ENCODE measurements at places on chromosomes 5 and 9. TPM values are rescaled to one million over a fixed set of nuclear protein-coding genes. Genes with fewer than 3 reads are reported as not detected.

GRCh38 chr9:120456218-120456617, 123.7 kb downstream of the CDK5RAP2 start:
- DNase-seq, result no peak

- DNase-seq, result peak; percentile 96
These were observed 10.7 kb upstream of the UBAC1 start for GRCh38 chr9:135971892-135972291.

GRCh38 chr9:15746905-15747304, 194.1 kb downstream of the CCDC171 start:
- peak; percentile 22 for DNase-seq

DNA sequence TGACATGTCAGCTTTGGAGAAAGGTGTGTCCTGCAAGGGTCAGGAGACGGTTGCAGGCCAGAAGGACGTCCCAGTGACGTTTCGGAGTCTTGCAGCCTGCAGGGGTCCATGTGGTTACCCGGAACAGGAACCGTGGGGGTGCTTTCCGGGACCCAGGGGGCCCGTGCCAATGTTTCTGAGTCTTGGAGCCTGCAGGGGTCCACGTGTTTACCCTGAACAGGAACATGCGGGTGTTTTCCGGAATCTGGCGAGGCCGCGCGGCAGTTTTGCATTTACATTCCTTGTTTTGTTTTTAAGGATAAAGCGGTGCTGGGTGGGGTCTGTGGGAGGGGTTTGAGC, 30.6 kb downstream of the NKD2 start:
- DNase-seq, result no peak

- DNase-seq, result no peak
These were observed 14.6 kb downstream of the ADAMTS16 start for GRCh38 chr5:5154733-5155132.

- no peak for DNase-seq
These were observed 14.1 kb downstream of the TMEM38B start for GRCh38 chr9:105708405-105708804.

GRCh38 chr5:93585767-93586385, 2.9 kb downstream of the NR2F1 start:
- DNase-seq, result peak; percentile 0

DNA sequence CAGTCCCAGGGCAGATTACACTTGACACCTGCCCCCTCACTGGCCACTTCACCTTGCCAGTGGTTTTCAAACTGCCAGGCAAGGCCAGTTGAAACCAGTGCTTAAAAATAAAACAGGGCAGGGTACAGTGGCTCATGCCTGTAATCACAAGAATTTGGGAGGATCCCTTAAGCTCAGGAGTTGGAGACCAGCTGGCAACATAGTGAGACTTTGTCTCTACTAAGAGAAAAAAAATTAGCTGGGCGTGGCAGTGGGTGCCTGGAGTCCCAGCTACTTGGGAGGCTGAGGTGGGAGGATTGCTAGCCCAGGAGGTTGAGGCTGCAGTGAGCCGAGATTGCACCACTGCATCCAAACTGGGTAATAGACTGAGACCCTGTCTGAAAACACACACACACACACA, 58.1 kb downstream of the ROPN1L start:
- DNase-seq, result no peak

DNA sequence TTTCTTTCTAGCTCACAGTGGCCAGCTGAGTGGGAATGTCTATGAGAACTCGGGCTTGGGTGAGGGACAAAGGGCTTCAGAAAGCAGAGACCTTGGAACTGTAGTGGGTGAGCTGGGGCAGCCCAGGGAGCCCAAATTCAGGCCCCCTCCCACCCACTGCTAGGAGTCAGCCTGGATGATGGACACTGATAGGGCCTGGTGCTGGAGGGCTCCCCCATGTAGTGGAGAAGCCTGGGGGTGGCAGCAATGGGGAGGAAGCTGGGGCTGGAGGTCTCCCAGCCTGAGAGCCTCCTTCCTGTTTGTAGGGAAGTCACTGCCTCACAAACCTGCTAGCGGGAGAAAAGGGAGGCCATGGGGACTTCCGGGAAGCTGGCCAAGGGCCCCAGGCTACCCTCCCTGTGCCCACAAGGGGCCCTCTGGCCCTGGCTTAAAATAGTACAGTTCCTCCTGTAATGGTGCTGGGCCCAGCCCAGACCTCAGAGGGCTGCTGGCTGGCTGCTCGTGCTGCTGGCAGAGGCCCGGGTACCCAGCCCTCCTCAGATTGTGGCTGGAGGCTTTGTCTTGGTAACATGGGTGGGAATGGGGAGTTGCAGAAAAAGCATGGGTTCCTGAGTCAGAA, 6.3 kb upstream of the NR5A1 start:
- DNase-seq, result no peak

GRCh38 chr5:127320032-127320965, 29.7 kb downstream of the MEGF10 start:
- peak; percentile 38 for DNase-seq

DNA sequence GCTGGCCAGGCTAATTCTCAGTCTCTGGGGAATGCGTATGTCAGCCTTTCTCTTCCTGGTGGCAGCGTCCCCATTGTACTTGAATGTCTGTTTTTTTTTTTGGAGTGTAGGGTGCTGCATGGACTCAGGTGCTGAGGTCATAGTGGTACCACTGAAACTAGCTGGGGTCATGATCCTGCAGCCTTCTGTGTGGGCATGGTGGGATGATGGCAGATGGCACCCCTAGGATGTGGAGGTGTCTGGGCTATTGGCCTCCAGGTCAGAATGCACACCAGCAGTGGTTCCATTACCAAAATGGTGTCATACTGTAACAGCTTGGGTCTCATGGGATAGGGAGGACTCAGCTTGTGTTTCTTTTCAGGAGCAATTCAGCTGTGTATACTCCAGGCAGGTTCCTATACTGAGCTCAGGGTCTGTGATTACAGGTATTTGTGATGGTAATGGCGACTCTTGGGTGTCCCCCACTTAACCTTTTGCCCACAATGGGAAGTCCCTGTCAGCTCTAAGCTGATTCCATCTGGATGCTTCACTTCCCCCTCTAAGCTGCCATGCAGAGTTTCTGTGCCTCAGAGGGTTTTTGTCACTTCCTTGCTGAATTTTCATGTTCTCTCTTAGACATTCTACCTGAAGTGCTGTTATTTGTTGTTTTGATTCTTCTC, 17.9 kb downstream of the HSD17B4 start:
- DNase-seq, result peak; percentile 86

DNA sequence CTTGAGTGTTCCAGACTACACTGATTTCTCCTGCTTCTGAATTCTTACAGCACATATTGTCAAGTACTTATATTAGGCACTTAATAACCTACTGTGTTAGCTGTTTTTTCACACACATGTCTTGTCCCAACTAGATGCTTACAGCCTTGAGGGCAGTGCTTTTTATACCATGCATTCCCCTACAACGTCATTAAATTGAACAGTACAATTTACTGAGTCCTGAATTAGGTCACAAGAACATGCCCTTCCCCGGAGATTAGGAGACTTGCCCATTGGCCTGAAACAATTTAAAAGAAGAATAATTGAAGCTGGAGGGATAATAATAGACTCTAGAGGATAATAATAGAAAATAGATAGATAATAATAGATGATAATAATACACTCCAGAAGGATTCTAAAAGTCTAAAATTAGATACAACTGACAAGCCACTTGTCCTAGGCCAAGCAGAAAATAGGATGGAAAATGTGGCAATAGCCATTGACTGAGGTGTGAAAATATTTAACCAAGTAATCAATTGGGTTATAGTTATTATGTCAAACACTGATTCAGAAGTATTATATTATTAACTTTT, 112.6 kb upstream of the SLC12A2 start:
- DNase-seq, result no peak

GRCh38 chr5:126449751-126450271, 26.6 kb downstream of the GRAMD2B start:
- DNase-seq, result no peak

- DNase-seq, result no peak
These were observed 201.5 kb upstream of the MVB12B start for GRCh38 chr9:126125177-126125576.

DNA sequence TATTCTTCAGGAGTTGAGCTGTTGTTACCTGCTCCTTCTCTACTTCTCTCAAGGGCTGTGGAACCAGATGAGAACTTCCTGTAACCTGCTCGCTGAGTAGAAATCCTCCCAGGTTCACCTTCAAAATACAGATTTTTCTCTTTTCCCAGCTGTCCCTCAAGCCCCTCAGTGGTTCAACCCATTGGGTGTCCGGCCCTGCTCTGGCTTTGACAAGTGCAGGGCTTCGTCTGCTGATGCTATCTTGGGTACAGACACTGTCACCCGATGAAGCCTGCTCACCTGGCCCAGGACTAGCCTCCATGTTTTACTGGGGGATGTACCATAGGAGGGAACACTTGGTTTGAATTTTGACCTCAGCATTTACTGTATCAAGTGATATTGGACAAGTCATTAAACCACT, 490.4 kb downstream of the IRX1 start:
- no peak for DNase-seq

GRCh38 chr5:179060116-179061008, at the start of gene ZNF354C:
Gene ZNF354C (plus strand): TSS chr5:179060373. CDS start chr5:179062069, 1,696 bp downstream.
- peak; percentile 98 for DNase-seq

DNA sequence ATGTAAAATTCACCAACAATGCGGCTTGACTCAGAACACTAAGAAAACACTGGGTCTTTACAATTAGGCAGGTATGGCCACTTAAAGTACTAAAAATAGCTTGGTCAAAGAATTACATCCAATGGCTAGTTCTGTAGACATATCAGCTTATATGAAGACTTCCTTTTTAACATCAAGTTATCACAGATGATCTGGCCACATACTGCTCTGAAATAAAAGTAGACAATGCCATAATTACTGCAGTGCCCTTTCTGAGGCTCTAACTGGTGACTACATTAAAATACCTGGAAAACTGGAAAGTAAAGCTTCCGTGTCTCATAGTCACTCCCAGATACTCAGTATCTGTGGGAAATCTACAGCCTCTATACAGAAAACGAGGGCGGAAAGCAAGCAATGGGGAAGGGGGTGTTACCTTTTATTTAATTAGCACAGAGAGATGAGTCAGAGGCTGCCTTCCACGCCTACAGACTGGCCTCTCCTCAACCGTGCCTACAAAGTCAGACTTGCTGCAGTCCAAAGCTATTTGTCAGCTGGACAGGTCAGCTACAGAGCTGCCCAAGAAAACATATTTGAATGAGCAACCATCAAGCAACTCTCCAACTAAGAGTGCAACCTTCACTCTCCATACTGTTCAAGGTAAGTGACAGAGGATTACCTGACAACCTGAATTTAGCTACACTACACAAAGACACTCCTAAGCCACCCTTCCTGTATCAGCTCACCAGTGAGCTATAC, 8.7 kb downstream of the SERINC5 start:
- DNase-seq, result peak; percentile 81

DNA sequence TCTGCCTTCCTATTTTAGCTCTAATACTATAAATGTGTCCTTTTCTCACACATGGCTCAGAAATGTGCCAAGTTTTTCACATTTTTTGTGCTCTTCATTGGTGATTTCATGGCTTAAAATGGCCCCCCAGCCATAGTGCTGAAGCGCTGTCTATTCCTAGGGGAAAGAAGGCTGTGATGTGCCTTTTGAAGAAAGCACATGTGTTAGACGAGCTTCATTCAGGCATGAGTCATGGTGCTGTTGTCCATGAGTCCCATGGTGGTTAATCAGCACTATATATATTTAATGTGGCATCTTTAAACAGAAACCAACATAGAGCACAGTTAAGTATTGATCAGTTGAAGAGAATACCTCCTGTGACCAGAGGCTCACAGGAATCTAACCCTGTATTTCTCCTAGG, 55.8 kb downstream of the PDE8B start:
- no peak for DNase-seq

DNA sequence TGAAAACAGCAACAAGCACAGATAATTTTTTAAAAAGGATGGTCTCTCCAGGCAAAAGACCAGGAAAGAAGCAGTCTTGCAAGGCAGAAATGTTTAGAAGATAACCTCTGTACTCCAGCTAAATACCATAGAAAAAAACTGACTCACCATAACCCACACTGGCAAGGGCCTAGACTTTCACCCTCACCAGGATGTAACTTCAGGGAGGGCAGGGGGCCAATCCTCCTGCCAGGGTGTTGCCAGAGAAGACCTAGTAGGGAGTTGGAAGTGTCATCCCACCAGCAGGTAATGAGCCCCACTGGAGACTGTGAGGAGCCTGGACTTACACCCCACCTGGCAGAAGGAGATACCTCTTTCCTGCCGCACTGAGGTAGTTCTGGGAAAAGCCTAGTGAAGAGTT, 97.6 kb downstream of the PRELID2 start:
- DNase-seq, result no peak

DNA sequence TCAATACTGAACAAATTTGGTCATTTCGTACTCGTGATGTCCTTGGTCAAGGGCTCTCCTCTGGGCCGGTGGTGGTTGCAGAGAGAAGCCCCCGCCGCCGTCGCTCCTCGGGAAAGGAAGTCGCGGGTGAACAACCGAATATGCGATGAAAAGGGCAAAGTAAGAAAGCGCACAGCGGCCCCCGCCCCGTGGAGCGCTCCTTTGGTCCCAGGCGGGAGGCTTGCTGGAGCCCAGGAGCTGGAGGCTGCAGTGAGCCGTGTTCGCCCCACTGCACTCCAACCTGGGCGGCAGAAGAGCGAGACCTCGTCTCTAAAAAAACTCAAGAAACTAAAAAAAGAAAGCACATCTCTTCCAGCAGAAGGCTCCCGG, 108.4 kb upstream of the LARP1 start:
- DNase-seq, result no peak

- DNase-seq, result no peak
These were observed 65.1 kb upstream of the NEURL1B start for GRCh38 chr5:172575816-172576545.

DNA sequence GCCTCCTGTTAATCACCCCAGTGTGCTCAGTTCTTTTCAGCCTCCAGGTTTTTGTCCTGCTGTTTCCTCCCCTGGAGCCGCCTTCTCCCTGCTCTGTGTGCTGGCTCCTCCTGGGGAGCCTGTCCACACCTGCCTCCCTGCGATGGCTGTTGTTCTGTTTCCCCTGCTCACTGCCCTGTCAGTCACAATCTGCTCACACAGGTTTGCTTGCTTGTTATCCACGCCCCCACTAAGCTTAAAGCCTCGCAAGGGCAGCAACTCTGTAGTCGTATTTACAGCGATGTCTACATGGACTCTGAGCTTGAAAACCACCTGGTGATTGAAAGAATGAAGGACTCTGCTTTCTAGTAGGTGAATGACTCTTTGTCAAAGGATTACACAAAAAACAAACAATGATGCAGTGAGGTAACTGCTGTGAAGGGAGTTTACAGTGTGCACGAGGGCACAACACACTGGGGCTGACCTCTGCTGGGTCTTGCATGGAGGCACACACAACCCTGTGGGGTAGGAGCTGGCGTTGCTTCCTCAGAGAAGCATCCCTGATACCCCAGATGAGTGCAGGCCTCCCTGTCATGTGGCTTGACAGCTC, 39.6 kb upstream of the TEX48 start:
- no peak for DNase-seq

GRCh38 chr9:79120941-79121340, 450.8 kb upstream of the TLE4 start:
- no peak for DNase-seq

- DNase-seq, result no peak
These were observed 216.9 kb downstream of the SH3GL2 start for GRCh38 chr9:17795744-17796143.

The GABRA6 gene
- total RNA-seq, result not detected

The LCN2 gene
- not detected for total RNA-seq

The PKD2L2 gene
- not detected for total RNA-seq

The ADAMTS13 gene
- 3.1 TPM for total RNA-seq

The PCDHB10 gene
- 0.89 TPM for total RNA-seq

The DCAF12 gene
- 20.7 TPM for total RNA-seq

The PCDHB13 gene
- 2.4 TPM for total RNA-seq

The CYLC2 gene
- not detected for total RNA-seq

The KCNIP1 gene
- total RNA-seq, result 0.31 TPM

The ARL14EPL gene
- total RNA-seq, result not detected

The FOXD1 gene
- 0.42 TPM for total RNA-seq

All from GM23338 (cell line).